CD4-positive, alpha-beta T cell treated with Interleukin-6 for 4 hours (primary cell): ENCODE measurements at places on chromosomes 11 and 22.
A peak's percentile ranks its signal among the peaks of the same experiment; 100 is the strongest.

- no peak for DNase-seq
Observed at GRCh38 chr11:123567466-123567865, 87.0 kb downstream of the SCN3B start.

DNA sequence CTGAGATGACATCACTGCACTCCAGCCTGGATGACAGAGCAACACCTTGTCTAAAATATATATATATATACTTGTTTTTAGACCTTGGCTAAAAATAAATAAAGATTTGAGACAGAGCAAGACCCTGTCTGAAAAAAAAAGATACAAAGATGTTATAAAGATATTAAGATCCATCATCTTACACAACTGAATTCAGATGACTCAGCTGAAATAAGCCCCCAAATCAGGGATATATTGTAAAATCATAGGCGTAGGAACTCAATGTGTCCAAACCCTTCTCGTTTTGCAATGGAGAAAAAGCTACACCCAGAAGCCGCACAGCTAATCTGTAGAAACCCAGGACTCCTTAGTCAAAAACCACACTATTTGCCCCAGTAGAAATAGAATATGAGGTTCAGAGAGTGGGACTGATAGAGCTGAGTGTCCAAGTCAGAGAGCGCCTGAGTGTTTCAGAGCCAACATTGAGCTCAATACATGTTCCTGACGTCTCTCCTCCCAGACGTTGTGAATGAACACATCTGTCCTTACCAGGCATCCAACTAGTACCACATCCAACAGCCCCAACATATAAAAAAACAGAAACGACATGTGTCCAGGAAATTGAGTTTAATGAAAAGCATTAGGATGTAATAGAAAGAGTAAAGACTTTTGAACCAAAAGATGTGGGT is 207.9 kb upstream of the BLID start:
- DNase-seq: no peak

DNA sequence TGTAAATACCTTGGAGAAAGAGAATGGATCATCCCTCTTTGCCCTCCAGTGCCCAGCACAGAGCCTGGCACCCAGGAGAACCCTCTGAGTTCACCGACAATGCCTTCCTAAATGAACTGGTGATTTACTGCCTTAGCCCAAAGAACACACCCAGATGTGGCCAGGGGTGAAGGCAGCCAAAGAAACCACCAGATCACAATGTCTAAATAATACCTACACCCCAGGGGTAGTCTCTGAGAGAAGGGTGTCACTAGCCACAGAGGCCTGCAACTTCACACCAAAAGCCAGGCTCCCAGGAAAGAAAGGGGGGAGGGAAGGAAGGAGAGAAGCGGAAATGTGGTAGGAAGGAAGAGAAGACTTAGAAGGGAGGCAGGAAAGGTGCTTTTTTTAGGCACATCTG is 65.7 kb downstream of the RPL27A start:
- no peak for DNase-seq

GRCh38 chr11:62921201-62921572 is at the start of gene CHRM1:
TSS of gene CHRM1 (minus strand) at chr11:62921363. CDS start at chr11:62911100, 10,263 bp downstream.
- no peak for DNase-seq

DNA sequence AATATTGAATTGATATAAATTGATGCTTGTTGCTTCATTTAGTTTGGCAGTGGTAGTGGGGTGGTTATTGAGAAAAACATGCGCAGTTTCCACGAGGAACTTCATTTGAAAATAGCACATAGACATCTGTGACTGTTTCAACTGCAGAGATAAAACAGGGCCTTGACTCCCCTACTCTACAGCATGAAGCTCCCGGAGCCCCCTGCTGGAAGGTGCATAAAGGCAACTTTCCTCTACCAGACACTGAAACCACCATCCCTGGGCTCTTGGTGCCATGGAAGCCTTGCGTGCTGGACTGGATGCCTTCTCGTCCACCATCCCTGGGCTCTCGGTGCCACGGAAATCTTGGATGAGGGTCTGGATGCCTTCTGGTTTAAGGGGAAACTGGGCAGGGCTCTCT is 195.9 kb downstream of the CSNK2A3 start:
- DNase-seq: peak; percentile 85

DNA sequence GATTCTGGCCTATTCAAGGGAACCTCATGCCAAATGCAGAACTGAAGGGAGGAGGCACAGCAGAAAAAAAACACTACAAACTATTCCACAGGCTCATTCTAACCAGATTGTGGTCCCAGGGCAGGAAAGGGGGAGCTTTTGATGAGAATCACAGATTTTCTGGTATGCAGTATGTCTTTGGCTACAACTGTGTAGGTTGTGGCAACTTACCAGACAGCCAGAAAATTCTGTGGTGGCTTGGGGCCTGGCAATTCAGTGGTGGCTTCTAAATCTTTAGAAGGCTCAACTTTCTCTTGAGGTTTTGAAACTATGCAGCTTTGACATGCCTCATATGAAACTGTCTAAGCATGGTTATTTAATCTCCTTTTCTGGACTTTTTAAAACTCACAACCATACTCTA is 850.8 kb upstream of the CCDC90B start:
- no peak for DNase-seq
